ENCODE measurements at places on chromosomes 5 and 9.
A peak's percentile ranks its signal among the peaks of the same experiment; 100 is the strongest.

- DNase-seq, result no peak
Measured at GRCh38 chr5:135843571-135844337, 9.3 kb downstream of the SLC25A48 start.

DNA sequence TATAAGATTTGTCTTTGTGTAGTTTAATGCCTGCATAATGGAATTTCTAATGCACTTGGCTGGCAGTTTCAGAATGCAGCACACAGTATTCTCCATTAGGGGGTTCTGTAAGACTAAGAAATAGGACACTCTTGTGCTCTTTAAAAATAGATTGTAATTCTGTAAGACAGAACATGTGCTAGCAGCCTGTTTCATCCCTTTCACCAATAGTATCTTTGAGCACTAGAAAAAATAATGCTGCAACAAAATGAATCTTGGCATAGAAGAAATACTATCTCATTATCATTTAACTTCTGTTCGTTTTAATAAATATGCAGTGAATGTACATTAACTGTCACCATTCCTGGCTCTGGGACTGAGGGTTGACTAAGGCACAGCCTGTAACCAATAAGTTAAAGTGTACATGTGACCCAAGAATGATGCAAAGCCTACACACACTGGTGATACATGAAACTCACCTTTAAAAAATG lies 23.8 kb upstream of the ZNF622 start:
- DNase-seq, result no peak

DNA sequence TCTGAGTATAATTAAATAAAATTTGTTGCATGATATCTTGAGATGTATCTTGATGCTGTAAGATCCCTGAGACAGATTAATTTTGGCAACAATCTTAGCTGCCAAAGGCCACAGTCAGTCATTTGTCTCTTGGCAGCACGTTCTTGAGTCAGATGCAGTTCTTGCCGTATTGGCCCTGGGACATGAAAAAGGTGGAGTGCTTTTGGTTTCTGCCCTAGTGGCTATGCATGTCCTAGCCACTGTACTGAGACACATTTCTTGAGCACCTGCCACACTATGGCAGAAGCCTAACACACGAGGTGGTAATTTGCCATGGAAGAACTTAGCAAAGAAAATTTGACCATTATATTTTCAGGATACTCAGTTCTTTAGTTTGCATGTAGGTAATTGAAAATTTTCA lies 45.0 kb upstream of the PHF2 start:
- no peak for DNase-seq

GRCh38 chr5:64691291-64691690 lies 988 bp downstream of the SHISAL2B start:
- no peak for DNase-seq

GRCh38 chr5:160938532-160938931 lies 86.5 kb upstream of the ATP10B start:
- DNase-seq, result no peak

GRCh38 chr5:854217-854616 lies 3.4 kb upstream of the ZDHHC11 start:
- no peak for DNase-seq

GRCh38 chr9:106883030-106883429 lies 20.1 kb downstream of the ZNF462 start:
- DNase-seq, result no peak

GRCh38 chr9:95460518-95461164 lies 56.1 kb downstream of the PTCH1 start:
- DNase-seq, result no peak

DNA sequence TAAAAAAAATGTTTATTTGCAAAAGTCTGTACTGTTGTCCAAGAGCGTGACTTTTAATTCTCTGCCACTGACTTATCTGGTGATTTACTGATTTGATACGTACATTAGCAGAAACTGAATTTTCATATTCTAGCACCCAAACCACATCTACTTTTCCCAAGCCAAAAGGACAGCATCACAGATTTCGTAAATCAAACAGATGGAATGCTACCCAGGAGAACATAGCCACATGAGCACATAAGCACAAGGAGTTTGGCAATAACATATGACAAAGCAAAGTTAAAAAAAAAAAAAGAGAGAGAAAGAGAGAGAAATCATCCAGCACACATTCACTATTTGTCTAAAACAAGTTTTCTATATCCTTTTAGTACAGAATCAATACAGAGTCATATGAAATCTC lies 83.7 kb downstream of the HINT1 start:
- DNase-seq, result no peak

GRCh38 chr5:83099001-83099400 lies 21.7 kb downstream of the XRCC4 start:
- DNase-seq, result no peak

GRCh38 chr5:126477294-126478117 lies 54.3 kb downstream of the GRAMD2B start:
- no peak for DNase-seq

- DNase-seq, result no peak
Measured at GRCh38 chr9:3576328-3576727, 50.5 kb upstream of the RFX3 start.

DNA sequence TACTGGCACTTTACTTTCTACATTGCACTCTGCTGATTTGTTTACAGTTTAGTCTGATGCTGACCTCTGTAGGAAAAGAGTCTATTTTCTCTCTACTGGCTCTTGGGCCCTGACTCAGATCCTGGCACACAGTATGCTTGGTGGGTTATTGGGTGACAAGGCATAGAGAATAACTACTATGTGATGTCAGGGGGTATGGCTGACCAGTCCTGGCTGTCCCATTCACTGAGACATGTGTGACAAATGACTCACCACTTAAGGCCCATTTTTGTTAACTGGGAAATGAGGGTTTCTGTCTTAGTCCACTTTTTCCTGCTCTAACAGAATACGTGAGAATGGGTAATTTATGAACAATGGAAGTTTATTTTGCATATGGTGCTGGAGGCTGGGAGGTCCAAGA lies 66.4 kb downstream of the DAPK1 start:
- DNase-seq, result no peak

- no peak for DNase-seq
Measured at GRCh38 chr9:21689854-21690253, 112.6 kb upstream of the MTAP start.

DNA sequence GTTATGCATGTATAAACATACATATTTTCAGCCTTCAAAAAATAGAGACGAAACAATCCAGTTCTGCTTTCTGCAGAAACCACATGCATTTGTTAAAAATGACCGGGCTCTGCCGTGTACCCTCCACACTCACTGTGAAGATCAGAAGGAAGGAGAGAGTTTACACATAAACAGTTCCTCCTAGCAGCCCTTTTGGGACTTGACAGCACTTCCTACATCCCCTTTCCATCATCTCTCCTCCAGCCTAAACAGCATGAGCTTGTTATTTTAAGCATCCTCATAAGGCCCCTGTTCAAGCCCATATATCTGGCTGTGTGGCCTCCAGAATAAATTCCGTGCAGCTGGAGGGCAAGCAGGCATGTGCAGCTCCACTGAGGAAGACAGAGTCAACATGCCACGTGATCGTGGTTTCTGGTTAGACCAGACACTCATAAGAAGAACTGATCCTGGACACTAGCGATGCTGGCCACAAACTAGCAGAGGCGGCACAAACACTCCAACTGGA lies 42.2 kb downstream of the NIPAL4 start:
- no peak for DNase-seq

DNA sequence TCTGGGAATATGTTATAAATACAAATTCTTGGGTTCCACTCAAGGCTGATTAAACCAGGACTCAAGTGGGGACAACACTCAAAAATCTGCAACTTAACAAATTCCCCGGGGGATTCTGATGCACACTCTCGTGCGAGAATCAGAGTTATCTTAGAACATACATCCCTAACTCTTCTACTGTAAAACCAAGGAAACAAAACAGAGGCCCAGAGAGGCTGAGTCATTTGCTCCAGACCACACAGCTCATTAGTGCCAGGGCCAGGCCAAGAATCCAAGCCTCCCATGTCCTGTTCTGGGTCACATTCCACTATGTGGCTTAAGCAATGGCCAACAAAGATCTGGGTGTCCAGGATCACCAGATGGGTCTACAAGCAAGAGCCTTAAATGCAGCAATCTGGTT lies 166.0 kb downstream of the ADAMTS12 start:
- DNase-seq, result no peak

- no peak for DNase-seq
Measured at GRCh38 chr5:168288349-168289245, 2.8 kb upstream of the WWC1 start.

DNA sequence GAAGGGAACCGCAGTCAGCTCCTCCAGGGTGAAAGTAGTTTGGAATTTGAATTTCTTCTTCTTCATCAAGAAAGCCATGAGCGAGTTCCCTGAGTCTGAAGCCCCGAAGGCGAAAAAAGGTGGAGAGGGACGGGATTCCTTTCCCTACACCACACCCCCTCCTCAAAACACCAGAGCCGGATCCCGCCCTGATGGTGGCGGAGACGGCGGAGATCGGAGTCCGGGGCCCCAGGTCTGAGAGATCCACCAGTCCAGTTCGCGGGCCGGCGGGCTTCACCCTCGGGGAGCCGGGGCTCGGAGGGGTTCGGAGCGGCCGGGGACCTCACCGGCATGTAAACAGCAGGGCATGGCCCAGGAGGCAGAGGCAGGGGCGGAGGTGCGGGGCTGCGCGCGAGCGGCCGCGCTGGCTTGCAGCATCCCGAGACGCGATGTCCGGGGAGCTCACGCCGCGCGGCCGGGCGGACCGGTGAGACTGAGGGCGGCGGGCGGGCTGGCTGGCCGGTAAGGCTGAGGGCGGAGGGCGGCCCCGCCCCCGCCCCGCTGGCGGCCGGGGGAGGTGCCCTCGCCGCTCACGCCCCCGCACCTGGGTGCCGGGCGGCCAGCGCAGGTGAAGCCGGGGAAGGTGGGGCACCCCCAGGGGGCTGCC lies 606 bp downstream of the EEIG1 start:
- peak; percentile 45 for DNase-seq

GRCh38 chr5:59099270-59099994 lies 516.6 kb downstream of the RAB3C start:
- peak; percentile 77 for DNase-seq

DNA sequence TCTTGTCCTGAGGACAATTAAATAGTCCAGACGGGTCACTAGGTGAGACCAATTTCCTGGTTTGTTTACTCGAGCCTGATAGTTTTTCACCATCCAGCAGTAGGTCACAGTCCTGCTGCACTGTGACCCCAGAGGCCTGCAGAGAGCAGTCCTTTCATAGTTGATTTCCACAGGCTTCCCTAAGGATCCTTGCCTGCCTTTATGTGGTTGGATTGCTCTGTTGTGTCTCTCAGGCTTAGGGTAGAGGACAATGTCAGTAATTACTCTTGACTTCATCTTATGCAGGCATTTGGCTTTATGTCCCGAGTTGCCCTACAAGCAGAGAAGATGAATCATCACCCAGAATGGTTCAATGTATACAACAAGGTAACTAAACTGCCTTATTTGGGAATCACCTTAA lies 9.0 kb upstream of the CATSPER3 start:
- no peak for DNase-seq

GRCh38 chr5:1111241-1111726 lies 579 bp downstream of the SLC12A7 start:
- DNase-seq, result peak; percentile 32

- no peak for DNase-seq
Measured at GRCh38 chr9:109086221-109086620, 33.5 kb downstream of the TMEM245 start.

- peak; percentile 4 for DNase-seq
Measured at GRCh38 chr5:39005566-39006232, 68.5 kb downstream of the RICTOR start.

GRCh38 chr5:73254642-73255041 lies 81.6 kb downstream of the TMEM174 start:
- DNase-seq, result no peak

GRCh38 chr9:38088006-38088925 lies 19.2 kb upstream of the SHB start:
- peak; percentile 46 for DNase-seq

- DNase-seq, result no peak
Measured at GRCh38 chr9:135813671-135814290, 93.6 kb downstream of the CAMSAP1 start.

- DNase-seq, result no peak
Measured at GRCh38 chr5:101687349-101687985, 608.6 kb downstream of the SLCO4C1 start.

GRCh38 chr9:93677048-93677571 lies 100.7 kb downstream of the PHF2 start:
- no peak for DNase-seq

DNA sequence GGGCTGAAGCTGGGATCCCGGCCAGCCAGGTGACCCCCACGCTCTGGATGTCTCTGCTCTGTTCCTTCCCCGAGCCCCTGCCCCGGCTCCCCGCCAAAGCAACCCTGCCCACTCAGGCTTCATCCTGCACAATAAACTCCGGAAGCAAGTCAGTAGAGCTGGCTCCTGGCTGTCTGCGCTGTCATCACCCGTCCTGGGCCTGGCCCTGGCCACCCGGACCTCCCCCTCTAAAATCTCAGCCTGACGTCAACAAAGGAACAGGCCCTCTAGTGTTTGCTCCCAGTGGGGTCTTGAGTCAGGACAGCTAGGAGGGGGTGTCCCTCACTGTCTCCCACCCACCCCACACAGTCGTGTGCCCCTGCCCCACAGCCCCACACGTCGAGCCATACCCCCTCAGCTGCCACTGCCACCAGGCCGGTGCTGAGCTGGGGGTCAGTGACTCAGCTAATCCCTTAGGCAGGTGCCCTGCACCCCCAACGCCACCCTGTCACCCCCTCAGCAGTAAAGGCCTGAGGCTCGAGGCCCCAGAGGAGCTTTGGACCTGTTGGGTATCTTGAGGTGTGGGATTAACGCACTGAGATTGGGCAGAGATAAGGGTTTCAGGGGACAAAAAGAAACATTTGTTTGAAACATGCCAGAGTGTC lies 1.1 kb upstream of the LCNL1 start:
- no peak for DNase-seq

- no peak for DNase-seq
Measured at GRCh38 chr9:70192707-70193106, 66.1 kb upstream of the SMC5 start.

GRCh38 chr9:14517154-14517906 lies 175.9 kb downstream of the ZDHHC21 start:
- DNase-seq, result no peak

GRCh38 chr9:2934241-2934650 lies 90.4 kb upstream of the PUM3 start:
- DNase-seq, result no peak

DNA sequence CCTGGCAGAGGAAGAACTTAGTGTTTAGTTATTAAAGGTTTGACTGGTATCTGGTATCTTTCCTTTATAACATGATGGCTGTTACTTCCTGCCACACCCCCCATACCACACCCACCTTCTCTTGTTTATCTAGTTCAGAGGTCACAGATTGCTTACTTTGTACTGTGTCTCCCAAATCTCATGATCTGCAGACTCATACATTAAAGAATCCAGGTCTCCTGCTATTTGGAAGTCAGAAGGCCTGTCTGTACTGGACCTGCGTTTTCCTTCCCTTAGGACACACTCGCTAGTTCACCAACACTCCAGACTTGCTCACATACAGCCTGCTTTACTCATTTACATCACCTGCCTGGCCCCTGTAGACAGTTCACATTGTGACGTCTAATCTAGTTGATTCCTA lies 39.3 kb downstream of the NUDT12 start:
- no peak for DNase-seq

GRCh38 chr9:111038331-111039230 lies at the start of gene LPAR1:
Gene LPAR1, minus strand, starts transcription at chr9:111038470. Its CDS starts 66,353 bp downstream, at chr9:110972117.
- DNase-seq, result no peak

- peak; percentile 31 for DNase-seq
Measured at GRCh38 chr5:94849821-94850736, 231.6 kb downstream of the SLF1 start.

All from central memory CD4-positive, alpha-beta T cell (primary cell).